ENCODE measurements at places on chromosomes 6 and 20.
A peak's percentile ranks its signal among the peaks of the same experiment; 100 is the strongest.

DNA sequence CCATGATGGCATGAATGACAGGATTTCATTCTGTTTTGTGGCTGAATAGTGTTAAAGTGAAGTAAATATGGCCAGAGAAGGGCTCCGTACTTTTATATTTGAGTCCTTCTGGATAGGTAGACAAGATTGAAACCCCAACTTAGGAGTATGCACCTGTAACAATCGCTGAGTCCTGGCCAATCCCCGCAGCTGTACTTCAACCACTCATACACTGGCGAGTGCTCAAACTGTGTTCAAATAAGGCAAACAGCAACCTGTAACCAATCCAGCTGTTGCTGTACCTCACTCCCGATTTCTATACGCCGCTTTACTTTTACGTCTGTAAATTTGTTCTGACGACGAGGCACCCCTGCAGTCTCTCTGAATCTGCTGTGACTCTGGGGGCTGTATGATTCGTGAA is 6.7 kb downstream of the TTLL2 start:
- DNase-seq, result no peak

GRCh38 chr6:35718911-35719381 is 17.9 kb upstream of the ARMC12 start:
- DNase-seq, result no peak

- DNase-seq, result no peak
These were observed 39.0 kb upstream of the BEND3 start for GRCh38 chr6:107154131-107154800.

DNA sequence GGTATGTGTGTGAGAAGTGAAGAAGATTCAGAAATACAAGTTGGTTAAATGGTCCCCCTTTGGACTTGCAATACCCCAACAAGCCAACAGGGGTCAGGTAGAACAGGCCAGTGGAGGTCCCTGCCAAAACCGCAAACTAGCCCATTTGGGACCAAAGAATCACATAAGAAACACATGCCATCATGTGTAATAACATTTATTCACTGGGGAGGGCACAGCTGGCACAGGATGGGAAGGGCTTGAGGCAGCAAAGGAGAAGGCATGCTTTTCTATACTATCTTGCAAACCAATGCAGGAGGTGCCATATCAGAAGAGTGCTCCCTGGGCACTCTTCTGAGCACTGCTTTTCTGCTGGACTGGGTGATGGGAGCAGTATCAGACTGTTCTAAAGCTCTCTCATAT is 116.1 kb upstream of the TRAF3IP2 start:
- DNase-seq, result no peak

DNA sequence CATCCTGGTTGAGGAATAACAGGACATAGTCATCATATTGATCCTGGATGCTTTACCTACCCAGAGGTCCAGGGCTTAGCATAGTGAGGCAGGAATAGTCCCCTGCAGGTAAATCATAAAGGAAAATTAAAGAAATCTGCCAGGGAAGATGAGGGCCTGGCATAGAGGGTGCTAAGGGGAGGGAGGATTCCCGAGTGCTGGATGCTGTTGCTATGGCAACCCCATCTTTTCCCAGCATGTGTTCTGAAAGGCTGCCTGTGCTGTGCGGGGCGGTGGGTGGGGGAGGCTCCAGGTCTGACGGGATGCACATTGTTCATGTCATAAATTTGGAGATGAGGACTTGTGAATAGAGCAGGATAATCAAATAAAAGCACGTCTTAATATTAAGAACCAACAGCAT is 212.6 kb upstream of the PCSK2 start:
- no peak for DNase-seq

DNA sequence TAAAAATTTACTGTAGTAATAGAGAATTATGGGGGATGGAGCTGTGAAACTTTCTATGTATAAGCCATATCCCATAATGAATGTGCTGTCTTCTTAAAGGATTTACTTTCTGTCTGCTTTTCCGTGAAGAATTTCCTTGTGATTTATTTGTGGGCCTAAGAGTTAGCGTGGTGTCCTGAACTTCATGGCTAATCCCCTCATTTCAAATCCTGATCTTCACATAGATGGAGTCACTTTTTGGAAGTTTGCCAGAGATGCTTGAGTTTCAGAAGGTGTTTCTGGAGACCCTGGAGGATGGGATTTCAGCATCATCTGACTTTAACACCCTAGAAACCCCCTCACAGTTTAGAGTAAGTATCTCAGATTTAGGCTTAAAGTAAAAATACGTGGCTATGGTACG is 19.4 kb upstream of the CLDN20 start:
- DNase-seq, result no peak

DNA sequence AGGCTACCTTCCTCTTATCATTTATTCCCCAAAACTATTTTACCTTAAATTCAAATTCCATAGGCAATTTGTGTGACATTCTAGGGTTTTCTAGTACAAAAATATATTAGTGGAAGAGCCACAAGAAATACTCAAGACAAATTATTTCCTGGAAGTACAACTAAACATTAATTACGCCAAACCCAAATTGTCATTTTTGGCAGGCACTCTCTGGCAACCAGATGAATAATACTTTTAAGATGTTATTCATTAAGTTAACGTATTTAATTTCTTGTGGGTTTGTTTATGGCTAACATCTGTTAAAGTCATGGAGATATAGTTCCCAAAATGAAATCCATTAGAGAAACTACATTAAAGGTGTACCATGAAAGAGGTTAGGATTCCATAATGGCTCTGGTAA is 40.5 kb downstream of the HMGN3 start:
- DNase-seq, result no peak

- DNase-seq, result no peak
These were observed 113.2 kb downstream of the GPX5 start for GRCh38 chr6:28638787-28639430.

- no peak for DNase-seq
These were observed 51.8 kb downstream of the SCAND1 start for GRCh38 chr20:35902545-35902941.

- no peak for DNase-seq
These were observed 14.2 kb downstream of the PRR18 start for GRCh38 chr6:166293731-166294584.

- DNase-seq, result no peak
These were observed at the start of gene PGBD1 for GRCh38 chr6:28281288-28282064. Gene PGBD1, plus strand, starts transcription at chr6:28281572. Its CDS starts 2,242 bp downstream, at chr6:28283814.

- DNase-seq, result no peak
These were observed 128.3 kb upstream of the MAP3K7 start for GRCh38 chr6:90715093-90715655.

DNA sequence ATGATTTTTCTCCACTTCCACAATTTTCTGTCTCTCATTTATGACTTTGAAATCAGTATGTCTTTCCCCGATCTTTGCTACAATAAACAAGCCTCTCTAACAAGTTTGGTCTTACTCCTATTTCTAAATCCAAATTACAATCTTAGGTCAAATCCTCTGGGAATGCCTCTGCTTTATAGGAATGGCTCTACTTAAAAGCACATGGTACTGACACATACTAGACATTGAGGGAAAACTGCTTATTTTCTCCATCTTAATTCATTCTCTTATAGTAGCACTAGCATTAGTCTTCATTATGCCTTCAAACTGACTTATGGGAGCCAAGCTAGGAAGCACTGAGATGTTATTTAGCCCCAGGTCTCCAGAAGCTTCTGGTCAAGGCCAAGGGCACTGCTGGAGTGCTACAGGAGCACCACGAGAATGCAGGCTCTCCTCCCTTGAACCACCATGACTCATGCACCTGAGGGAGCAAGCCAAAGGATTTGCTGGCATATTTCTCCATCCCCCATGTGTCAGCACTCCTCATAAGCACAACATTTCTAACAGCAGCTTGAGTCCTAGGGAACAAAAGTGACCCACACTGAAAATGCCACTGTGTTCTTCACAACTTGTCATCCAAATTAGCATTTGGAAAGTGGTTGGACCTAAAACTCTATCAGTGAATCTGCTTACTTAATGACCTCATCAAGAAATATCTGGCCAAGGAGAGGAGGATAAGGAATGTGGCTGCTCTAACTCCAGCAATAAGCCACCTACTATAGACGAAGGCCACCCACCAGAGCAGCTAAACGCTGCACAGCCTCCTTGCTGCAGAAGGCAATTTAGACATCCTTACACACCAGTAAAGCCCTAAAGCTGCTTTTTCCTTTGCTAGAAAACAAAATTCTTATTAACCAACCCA is 156.8 kb upstream of the KCNQ5 start:
- DNase-seq, result peak; percentile 49

DNA sequence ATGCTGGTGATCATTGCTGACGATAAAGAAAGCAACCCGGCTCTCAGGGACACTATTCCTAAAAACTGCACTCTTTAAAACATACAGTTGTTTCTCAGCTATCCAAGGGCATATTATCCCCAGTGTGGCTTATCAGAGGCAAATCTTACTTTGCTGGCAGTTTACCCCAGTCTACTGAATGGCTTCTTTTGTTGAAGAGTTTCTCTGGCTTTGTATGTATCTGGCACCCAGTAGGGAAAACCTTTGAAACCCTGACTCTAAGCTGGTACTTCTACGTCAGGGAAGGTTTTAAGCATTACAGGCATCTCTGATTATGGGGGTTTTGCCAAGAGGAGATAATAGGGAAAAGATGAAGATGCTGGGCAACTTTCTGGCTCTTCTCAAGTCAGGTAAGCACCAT is 637.6 kb upstream of the CHD6 start:
- DNase-seq, result no peak

DNA sequence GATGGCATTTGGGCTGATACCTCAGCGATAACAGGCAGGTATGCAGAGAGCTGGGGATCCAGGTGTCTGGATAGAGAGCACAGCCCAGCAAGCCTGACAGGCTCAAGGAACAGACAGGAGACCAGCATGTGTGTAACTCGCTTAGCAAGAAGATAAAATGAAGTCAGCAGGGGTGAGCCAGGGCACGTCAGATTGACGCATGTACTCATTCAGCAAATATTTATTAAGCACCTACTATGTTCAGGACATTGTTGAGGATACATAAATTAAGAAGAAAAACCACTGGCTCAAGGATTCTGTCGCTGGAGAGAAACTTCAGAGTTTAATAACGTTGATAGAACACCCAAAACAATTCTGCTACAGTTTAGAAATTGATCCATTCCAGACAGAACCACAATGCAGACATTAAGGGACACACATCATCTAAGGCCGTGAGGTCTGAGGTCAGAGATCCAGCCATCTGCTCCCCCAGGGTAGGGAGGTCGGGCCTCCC is 1.0 kb upstream of the DUSP22 start:
- DNase-seq, result no peak

DNA sequence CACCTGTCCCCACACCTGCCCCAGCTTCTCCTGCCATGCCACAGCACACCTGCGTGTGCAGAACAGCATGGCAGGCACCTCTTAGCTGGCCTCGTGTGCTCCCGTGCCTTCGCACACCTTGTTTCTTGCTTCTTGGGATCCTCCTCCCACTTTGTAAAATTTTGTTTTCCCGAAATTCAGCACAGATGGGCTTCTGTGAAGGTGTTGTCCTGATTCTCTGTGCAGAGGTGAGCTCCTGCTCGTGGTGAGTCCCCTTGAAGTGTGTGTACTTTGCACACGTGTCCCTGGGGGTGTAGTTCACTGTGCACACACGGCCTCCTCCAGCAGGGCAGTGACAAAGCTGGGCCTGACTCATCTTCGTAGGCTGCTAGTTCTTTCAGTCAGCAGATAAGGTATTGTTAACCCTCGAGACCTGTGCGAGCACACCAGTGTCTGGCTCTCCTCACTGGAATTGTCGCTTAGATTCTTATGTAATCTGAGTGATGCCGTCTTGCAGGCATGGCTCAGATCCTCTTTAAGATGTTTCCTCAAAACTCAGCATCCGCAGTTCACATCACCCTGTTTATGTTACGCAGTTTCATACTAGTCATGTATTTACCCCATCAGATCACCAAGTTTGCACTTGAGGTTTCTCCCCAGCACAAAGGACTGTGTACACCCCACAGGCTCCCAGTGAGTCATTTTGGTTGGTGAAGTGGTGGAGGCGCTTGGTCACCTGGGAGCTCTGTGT is 77.7 kb downstream of the CDYL start:
- DNase-seq, result no peak

DNA sequence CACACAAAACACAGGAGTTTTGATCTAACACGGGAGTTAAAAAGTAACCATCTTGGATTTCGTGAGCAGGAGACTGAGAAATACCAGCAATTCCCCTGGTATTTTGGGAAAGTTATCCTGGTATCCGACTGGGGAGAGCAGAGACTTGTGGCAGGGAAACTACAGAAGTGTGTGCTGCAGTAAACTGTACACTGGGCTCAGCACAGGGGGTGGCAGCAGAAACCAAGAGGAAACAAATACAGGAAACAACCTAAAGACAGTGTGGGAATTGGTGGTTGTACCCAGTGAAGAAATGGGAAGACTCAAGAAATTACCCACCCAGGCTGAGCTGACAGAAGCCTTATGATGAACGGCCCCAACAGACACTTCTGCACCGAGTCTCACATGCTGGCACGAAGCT is 109.8 kb downstream of the CHD6 start:
- DNase-seq, result no peak

DNA sequence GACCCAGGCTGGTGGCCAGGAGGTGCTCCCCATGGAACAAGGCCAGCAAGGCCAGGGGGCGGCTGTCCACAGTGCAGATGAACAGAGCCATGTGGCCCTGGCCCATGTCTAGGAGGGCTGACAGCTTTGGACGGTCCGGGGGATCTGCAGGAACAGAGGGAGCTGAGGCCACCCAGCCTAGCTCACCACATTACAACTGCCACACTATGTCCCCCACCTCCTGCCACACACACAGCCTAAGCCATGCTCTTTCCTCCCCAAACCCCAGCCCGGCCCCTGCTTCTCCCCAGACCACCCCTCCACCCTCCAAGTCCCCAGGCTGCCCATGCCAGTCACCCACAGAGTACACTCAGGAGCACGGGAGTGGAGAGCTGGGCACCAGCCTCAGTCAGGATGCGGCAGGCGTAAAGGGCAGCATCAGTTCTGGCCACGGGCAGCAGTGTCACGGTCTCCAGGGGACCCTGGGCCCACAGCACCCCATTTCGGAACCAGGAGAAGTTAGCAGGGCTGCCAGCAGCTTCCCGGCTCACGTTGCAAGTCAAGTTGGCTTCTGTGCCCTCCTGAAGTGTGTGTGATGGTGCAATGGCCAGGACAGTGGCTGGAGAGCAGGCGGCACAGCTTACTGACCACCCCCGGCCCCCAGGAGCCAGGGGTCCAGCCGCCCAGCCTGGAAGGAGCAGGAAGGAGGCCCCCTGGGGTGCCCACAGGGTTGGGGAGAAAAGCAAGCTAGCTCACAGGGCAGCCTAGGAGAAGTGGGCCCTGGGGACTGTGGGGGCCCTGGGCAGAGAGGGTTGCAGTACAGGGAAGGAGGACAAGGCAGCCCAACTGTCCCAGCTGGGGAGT is 15.2 kb upstream of the ADAM33 start:
- no peak for DNase-seq

- no peak for DNase-seq
These were observed 341.2 kb downstream of the CDKAL1 start for GRCh38 chr6:20875369-20875963.

Data from BJ (cell line).